ENCODE measurements at places on chromosomes 12 and 14.

DNA sequence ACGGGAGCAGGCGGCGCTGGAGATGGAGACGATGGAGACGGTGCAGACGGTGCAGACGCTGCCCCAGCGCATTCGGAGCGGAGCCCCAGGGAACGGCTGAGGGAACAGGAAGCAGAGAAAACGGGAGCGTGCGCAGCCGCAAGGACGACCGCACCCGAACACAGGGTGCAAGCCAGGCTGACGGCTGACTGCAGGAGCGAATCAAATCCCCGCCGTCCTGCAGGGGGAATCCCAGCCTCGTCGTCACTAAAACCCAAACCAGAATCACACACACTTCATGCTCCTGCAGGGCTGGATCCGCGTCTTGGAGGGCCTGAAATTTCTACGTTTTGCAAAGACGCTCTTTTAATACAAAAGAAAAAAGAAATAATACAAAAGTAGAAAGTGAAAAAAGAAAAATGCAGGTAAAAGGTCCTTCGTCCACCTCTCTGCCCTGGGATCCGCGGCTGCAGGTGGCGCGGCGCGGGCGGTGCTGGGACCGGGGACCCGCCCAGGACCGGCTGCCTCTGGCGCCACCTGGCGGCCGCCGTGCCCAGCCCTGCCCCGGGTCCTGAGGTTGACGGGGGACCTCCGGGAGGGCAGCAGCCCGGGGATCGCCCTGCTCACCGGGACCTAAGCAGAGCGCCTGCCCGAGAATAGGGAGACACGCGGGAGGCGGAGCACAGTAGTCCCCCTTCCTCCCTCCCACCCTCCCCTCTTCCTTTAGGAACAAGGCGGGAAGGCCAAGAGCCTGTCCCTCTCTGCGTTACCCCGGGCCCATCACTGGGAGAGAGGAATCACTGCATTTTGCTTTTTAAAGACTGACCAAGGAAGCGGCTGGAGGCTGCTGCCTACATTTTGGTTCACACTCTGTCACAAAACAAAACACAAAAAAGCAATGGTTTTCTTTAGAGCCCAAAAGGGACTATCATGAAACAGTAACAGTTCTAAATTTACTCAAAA is 20.1 kb downstream of the STX2 start:
- peak; percentile 49 for DNase-seq

- no peak for DNase-seq
Measured at GRCh38 chr12:62640910-62641448, 174.4 kb downstream of the MON2 start.

- no peak for DNase-seq
Measured at GRCh38 chr12:41932470-41932991, 212.1 kb downstream of the GXYLT1 start.

DNA sequence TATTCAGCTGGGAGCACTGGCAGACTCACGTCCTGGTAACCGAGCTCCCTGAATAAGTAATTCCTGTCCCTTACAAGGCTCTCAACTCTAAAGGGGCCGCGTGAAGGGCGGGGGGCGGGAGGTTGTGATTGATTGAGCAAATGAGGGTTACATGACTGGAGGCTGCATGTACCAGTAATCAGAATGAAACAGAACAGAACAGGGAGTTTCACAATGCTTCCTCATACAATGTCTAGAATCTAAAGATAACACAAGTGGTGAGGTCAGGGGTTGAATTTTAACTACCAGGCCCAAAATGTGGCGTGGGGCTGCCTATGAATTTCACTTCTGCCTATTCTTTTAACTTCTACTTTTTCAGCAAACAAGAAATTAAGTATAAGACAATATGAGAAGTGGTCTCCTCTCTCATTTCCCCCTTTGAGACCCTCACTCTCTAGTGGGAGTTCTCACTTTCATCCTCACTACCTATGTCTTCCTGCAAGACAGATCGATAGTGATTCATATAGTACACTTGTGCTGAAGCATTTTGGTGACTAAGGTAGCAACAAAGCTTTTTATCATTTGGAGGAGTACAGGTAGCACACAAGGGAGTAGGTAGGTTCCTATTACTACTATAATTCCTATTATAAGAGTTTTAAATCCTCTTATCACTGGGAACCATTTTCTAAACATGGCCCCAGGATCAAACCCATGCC is 239.8 kb downstream of the KTN1 start:
- no peak for DNase-seq

DNA sequence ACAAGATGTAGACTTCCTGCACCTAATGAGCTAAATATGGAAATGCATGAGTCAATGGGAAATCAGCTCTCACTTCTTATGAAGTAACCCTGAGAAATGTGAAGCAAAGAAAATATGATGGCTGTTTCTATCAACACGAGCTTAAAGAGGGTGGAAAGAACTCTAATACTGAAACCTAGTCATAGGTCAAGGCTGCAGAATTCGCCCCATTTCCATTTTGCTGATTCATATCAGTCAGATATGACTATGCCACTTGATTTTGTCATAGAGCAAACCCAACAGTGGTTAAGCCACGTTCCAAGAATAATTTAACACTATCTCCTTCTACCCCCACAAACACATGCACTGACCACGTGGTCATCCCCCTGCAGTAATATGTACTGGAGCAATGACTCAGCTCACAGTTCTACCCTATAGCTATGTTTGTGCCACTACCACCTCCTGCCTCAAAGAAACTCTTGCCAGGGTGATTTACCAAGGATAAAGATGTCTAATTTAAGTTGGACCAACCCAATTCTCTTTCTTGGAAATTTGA is 157.5 kb downstream of the TMTC3 start:
- DNase-seq, result no peak

GRCh38 chr14:60905923-60906322 is 75.0 kb downstream of the TRMT5 start:
- DNase-seq, result no peak

DNA sequence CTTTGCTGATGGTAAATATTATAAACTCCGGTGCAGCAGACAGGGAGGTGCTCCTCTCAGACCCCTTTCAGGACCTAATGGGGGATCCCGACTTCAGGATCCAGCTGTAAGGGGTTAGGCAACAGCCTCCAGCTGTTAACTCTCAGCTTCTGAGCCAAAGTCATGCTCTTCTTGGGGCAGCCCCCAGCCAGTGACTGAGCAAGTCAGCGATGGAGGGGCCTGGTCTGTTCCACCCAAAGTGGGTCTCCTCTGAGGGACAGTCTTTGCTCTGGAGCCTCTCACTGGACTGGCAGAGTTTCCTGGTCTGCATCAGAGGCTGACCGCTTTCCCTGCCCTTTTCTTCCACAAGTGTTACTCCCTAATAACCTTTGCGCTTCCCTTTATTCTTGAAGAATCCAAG is 184.2 kb upstream of the DIO3 start:
- no peak for DNase-seq

GRCh38 chr12:103956509-103957027 is 9.1 kb upstream of the TDG start:
- DNase-seq, result no peak

DNA sequence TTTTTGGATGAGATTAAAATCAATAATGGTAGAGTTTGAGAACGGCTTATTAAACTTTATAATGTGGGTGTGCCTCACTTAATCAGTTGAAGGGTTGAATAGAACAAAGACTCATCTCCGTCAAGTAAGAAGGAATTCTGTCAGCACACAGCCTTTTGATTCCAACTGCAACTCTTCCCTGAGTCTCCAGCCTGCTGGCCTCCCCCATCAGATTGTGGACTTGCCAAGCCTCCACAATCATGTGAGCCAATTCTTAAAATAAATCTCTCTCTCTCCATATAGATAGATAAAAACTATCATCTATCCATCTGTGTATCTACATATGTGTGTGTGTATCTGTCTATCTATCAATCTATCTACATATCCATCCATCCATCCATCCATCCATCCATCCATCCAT is 127.4 kb upstream of the BTG1 start:
- DNase-seq, result no peak

- no peak for DNase-seq
Measured at GRCh38 chr12:49696723-49697122, 10.5 kb downstream of the FMNL3 start.

- DNase-seq, result no peak
Measured at GRCh38 chr12:129848876-129849275, 54.9 kb downstream of the TMEM132D start.

GRCh38 chr14:89720741-89721729 is 233.5 kb downstream of the EFCAB11 start:
- DNase-seq, result peak; percentile 39

DNA sequence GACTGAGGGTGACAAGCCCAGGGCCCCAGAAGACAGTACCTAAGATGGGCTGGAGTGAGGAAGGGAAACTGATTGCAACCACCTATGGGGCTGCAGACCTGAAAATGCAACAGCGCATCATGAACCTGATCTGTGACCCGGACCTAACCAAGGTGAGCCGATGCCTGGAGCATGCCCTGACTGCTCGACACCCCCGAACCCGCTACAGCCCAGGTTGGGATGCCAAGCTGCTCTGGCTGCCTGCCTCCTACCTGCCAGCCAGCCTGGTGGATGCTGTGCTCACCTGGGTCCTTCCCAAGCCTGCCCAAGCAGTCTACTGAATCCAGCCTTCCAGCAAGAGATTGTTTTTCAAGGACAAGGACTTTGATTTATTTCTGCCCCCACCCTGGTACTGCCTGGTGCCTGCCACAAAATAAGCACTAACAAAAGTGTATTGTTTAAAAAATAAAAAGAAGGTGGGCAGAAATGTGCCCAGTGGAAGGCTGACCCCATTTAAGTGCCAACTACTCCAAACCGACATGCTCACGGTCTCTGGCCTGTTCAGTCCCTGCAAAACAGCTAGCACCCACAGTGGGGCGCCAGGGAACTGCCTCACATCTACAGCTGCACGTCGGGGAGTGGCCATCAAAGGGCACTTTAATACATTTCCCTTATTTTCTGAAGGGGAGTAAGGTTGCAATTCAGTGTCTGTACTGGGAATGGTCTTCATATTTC is 4.2 kb downstream of the RDH5 start:
- DNase-seq, result no peak

GRCh38 chr14:99773521-99774497 is 19.4 kb upstream of the EML1 start:
- DNase-seq, result no peak

- no peak for DNase-seq
Measured at GRCh38 chr12:70785896-70786295, 134.6 kb downstream of the PTPRR start.

- DNase-seq, result no peak
Measured at GRCh38 chr14:60485057-60485597, 736 bp downstream of the C14orf39 start.

DNA sequence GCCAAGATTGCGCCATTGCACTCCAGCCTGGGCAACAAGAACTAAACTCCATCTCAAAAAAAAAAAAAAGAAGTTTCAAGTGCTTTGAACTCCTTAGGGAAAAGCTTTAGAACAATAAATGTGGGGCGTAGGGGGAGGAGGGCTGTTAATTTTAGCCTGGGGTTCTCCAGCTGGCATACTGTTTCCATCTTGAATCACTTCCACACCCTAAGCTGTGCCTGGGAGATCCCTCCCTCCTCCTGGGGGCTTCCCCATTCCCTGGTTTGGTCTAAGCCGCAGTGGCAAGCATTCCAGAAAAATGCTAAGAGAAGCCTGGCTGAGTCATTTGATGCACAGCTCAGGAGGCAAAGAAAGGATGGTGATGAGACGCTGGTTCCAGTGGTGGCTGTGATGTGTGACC is 2.3 kb upstream of the ZNF384 start:
- no peak for DNase-seq

- no peak for DNase-seq
Measured at GRCh38 chr14:84937016-84937415, 592.9 kb upstream of the FLRT2 start.

DNA sequence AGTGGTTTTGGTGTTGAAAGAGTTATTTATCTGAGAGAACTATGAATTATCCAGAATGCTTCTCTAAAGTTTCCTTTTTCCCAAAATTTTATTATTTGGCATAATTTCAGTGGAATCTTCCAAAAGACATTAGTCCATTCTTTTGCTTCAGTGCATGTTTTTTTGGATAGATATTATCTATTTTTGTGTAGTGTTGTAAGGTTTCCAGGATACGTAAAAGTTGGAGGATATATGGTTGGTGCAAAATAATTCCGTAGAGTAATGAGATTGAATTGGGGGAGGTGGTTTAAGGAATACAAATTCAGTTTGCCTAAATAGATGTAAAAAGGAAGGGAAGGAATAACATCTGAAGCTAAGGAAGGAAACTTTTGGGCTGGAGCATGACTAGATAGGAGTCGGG is 186.6 kb downstream of the RGS6 start:
- DNase-seq, result no peak

- DNase-seq, result no peak
Measured at GRCh38 chr14:89489761-89490437, 72.9 kb upstream of the FOXN3 start.

DNA sequence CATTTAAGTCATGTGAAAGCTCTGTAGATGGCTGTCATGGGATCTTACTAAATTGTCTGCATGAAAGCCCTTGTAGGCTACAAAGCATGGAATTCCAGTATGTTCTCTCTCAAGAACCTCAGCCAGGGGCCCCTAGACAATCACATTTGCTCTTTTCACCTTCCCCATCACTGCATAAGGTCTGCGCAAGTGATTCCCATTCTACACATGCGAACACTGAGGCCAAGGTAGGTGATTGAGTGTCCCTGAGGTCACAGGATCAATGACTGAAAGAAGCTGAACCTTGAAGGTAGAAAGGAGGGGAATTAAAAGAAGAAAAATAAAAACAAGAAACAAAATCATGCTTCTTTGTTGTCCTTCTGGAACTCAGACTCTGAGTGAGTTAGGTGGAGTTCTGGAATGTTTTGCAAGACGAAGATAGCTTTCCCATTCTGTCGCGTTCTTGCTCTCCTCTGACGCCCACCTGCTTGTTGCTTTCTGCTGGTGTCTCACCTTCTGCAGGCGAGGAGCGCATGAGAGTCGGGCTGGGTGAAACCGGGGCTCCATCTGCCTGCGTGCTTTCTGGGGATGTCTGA is 79.9 kb downstream of the SPRING1 start:
- no peak for DNase-seq

- DNase-seq, result no peak
Measured at GRCh38 chr14:28745176-28745575, 21.4 kb upstream of the FOXG1 start.

GRCh38 chr12:123815968-123816367 is 53.9 kb downstream of the DNAH10 start:
- no peak for DNase-seq

GRCh38 chr12:28975564-28976340 is 173.3 kb upstream of the FAR2 start:
- no peak for DNase-seq
